ENCODE measurements at places on chromosomes 12 and 14. TPM values are rescaled to one million over a fixed set of nuclear protein-coding genes. Genes with fewer than 3 reads are reported as not detected.

Gene AKAP6
- 1.5 TPM for total RNA-seq

Gene LRTM2
- not detected for total RNA-seq

Gene RHOJ
- not detected for total RNA-seq

Gene ANAPC7
- total RNA-seq: 112 TPM

Gene PA2G4
- total RNA-seq: 406 TPM

Gene FBXO34
- 35.9 TPM for total RNA-seq

Gene PRIMA1
- total RNA-seq: not detected

Gene ATF7IP
- 12.5 TPM for total RNA-seq

Gene KCNK10
- not detected for total RNA-seq

Gene DIO2
- 2.0 TPM for total RNA-seq

Gene PCK2
- total RNA-seq: 11.6 TPM

Gene LALBA
- not detected for total RNA-seq

Gene SMCO2
- 1.7 TPM for total RNA-seq

Gene ARG2
- total RNA-seq: 1.1 TPM

Gene GPR68
- total RNA-seq: 1.5 TPM

Gene GAS2L3
- 27.8 TPM for total RNA-seq

Gene KRT82
- 0.29 TPM for total RNA-seq

Gene FAM222A
- total RNA-seq: 11.7 TPM

Gene TAS2R50
- 0.29 TPM for total RNA-seq

Gene ARHGDIB
- 10.4 TPM for total RNA-seq

Gene GLT1D1
- total RNA-seq: not detected

Gene ARMH4
- total RNA-seq: 2.6 TPM

Gene DDN
- 3.5 TPM for total RNA-seq

Gene ACOT6
- not detected for total RNA-seq

Gene ETFBKMT
- 0.52 TPM for total RNA-seq

Gene NEMF
- 52.9 TPM for total RNA-seq

Gene KRT83
- total RNA-seq: 0.33 TPM

Gene FAM90A1
- total RNA-seq: not detected

Gene PAPLN
- total RNA-seq: 0.35 TPM

Gene KRT81
- 2,042 TPM for total RNA-seq

Gene CMKLR1
- total RNA-seq: not detected

Gene DDX51
- total RNA-seq: 26.7 TPM
